ENCODE measurements at places on chromosomes 5 and 9.

DNA sequence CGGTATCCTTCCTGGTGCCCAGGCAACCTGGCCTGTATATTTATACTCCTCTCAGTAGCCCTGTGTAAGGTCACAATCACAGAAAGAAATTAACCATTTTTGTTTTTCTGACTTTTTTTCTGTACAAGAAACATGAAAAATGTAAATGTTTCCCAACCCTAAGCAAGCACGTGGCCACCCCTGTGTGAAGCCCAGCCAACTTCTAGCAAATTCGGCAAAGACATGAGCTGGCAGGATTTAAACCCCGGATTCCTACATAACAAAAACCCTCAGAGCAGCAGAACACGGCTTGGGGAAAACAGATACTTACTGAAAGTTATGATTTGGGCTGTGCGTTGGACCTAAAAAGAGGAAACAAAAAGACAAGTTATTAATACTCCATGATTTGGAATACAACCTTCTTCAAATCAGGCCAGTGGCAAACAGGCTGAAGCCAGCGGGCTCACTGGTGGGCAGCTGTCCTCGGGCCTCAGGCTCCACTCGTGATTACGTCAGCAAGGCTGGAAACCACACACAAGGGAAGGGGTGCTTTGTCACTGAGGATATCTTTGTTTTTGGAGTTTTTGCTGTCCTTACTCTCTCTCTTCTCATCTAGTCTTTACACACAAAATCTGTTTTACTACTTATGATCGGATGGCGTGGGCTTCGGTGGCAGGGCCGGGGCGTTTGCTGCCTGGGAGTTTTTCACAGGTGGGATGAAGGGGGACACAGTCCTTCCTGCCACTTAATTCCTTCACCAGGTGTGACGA is 194.1 kb downstream of the ROR2 start:
- no peak for DNase-seq

- no peak for DNase-seq
Measured at GRCh38 chr9:82109626-82110025, 121.1 kb downstream of the SPATA31D1 start.

DNA sequence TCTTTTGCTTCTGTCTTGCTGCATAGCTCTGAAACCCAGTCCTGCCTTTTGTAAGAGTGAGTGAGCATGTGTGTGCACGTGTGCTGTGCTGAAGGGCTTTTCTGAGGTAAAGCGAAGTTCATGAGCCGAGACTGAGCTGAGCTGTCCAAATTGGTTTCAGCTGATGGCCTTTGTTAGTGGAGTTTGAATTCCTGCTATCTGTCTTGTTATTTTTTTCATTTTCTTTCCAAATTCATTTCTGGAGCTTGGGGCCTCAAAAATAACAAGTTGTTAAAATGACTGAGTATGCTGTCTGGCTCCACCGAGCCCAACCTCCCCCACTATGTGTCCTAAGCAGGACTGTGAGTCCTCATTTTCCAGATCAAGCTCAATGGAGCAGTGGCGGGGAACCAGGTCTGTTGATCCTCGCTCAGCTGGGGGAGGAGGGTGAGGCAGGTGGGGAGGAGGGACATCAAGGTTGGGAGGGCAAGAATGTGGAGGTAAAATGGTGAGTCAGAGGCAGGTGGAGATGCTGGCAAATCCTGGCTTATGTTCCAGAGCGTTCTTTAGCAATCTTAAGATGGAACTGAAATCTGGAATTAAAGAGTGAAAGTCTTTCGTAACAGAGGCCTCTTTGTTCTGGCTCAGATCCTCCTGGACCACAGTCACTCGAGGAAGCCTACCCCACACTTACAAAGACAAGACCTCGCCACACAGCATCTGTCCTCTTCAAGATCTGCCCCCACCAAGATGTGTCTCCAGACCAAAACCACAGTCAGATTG is 63.9 kb downstream of the SREK1 start:
- DNase-seq, result no peak

GRCh38 chr5:3276896-3277295 is 318.7 kb upstream of the IRX1 start:
- DNase-seq, result no peak

DNA sequence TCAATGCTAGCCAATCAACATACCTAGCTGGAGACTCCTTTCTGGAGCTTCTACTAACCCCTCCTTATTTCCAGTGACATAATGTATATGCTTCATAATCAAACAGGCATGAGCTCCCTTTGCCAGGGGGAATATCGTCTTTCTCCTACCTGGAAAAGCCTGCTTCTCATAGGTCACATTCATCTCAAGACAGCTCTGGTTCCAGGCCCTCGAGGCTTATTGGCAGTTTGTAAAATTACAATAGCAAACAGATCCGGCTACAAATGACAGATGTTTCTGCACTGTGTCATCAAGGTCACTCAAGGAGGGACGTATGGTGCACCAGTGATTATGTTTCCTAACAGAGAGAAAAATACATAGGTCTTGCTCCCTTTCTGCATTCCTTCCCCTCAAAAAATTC is 140.0 kb downstream of the SAXO1 start:
- DNase-seq, result no peak

DNA sequence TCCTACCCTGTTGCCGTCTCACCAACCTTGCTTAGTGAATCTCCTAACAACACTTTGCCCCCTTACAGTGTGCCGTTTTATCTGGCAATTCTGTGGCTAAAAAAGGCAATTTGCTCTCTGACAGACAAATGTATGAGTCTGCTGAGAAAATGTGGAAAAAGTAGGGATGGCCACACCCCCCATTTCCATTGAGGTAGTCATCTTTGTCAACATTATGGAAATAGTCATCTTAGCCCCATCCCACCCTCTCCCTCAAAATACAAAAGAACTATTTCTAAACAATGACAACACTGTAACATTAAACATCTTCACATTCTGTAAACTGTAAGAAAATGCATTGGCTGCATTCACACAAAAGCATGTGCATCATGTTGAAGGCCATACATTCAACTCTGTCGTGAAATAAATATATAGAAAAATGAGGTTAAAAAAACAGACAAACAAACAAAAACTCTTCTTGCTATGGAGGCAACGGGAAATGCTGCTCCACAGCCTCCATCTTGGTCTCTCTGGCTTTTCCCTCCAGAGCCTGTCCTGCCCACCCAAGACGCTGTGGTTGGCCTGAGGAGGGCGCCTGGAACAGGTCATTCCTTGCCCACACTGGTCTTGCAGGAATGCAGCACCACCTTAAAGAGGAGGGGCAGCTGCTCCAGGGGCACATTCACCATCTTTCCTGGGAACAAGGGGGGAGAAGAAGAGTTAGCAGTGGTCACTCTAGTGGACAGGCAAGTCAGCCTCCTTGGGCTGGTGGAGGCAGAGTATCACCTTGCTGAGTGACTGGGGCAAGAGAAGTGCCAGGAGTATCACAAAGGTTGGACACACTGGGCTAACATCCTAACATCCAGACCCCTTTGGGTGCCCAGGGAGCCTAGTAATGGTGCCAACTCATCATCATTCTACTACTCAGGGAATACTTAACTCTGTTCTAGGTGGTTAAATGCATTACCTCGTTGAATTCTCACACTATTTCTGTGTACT is 15.2 kb upstream of the NR5A1 start:
- DNase-seq, result no peak

DNA sequence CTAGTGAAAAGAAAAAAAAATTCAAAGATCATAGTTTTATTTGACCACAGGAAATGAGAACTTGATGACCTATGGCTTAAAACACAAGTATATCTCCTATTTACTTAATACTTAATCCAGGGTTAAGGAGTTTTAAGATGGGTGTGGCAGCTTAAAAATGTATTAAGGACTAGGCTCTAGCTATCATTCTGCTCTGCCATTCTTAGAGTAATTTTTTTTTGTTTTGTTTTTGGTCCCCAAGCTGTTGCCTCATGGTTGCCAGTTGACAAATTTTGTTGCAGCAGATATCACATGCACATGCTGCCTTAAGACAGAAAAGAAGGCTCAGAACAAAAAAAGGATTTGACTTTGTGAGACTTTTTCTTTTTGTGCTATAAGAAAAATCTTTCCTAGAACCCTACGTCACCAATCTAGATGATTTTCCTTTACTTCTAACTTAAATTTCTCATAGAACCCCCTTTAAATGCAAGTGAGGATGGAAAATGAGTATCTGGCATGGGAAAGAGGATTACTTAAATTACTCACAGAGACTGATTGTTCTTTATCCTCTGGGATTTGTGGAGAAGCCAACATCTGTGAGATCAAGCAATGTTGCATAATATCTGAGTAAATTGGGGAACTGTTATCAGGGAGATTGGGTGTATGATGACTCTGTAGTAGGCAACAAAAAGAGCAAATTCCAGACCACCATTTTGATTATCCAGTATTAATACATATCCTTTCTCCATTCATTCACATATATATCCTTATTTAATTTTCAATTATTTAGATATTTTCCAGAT is 364.7 kb upstream of the CD180 start:
- DNase-seq, result no peak

- DNase-seq, result no peak
Measured at GRCh38 chr5:73482383-73483136, 15.7 kb upstream of the BTF3 start.

DNA sequence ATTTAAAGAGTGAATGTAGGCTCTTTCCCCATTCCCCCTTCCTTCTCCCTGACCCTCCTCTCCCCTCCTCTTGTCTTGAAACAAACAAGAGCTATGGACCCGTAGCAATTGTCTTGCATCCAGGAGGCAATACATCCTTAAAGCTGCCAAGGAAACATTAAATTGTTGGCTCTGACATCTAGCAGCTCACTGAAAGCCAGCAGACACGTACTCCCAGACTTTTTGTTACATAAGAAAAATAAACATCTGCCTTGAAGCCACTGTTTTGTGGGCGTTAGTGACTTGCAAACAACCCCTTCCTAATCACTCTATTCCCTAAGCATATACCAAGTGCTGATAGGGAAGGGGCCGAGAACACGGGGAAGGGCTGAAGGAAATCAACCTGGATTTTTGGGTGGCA is 8.6 kb downstream of the SLC45A2 start:
- DNase-seq, result no peak

- DNase-seq, result no peak
Measured at GRCh38 chr9:88477300-88477751, 57.7 kb upstream of the NXNL2 start.

DNA sequence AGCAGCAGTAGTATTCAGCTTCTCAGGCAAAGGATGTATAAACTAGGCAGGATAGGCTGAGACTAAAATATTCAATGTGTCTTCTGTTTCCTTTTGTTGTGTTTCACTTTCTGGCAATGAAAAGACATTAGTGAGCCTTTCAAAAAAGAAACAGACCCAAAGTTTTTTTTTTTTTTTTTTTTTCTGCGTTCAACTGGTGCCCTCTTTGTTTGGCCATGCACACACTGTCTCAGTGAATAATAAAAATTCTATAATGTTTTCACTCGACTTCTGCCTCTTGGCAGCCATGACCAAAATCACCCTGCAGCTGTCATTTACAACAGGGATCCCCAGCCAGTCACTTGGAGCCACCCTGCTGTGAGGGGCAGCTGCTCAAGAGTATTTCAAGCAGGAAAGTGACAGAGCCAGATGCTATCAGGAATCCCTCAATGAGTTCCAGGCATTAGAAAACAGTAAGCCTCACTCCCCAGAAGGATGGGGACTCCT is 44.0 kb upstream of the MAN2A1 start:
- DNase-seq, result no peak

- no peak for DNase-seq
Measured at GRCh38 chr5:130528474-130528873, 624.2 kb downstream of the CHSY3 start.

All from GM12865 (cell line).